ENCODE measurements at places on chromosomes 5 and 9.

GRCh38 chr9:18786196-18786595 is 246.8 kb downstream of the SAXO1 start:
- no peak for DNase-seq

- DNase-seq, result no peak
Measured at GRCh38 chr9:36937346-36937745, 96.7 kb downstream of the PAX5 start.

GRCh38 chr5:123090661-123091297 is 1.7 kb downstream of the PRDM6 start:
- DNase-seq, result no peak

- peak; percentile 31 for DNase-seq
Measured at GRCh38 chr9:21056931-21057330, 20.8 kb downstream of the IFNB1 start.

DNA sequence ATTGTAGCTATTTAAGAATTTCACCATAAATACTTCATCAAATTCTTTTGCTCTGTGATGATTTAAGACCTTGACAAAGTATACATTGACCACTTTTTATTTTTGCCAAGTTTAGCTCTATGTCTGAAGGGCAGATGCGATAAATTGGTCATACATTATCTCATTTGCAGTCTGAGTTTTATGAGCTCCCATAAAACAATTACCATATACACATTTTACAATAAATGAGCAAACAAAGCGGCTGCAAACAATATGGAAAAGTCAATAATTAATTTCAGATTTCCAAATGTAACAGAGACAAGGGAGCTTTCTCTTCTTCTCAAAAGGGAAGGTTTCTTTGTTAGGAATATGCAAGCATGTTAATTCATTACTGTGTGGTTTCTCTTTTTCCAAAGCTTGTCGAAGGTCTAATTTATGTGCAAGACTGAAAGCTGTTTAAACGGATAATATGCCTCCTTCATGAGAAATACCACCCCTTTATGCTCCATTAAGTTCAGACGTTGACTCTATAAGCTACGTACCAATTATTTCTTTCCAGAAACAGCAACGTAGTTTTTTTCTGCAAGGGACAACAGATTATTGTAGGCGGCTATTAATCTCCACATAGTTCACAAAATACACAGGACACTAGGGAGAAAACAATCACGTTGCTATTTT is 7.0 kb upstream of the IZUMO3 start:
- no peak for DNase-seq

- DNase-seq, result no peak
Measured at GRCh38 chr9:87635656-87636501, 90.0 kb upstream of the CTSL start.

DNA sequence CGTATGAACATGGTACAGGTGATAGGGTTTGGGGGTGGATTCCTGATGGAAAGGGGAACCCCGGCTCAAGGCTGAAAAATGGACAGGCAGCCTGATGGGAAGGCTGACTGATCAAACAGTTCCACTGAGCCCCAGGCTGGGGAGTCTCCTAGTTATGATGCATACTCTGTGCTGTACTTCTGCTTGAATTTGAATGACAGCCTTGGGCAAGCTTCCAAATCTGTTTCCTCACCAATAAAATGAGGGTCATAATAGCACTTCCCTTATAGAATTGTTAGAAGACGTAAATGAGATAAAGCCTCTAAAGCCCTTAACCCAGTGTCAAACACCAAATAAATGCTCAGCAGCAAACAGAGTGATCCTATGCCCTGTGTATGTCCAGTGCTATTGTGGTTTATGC is 478.5 kb upstream of the DMAC1 start:
- no peak for DNase-seq

DNA sequence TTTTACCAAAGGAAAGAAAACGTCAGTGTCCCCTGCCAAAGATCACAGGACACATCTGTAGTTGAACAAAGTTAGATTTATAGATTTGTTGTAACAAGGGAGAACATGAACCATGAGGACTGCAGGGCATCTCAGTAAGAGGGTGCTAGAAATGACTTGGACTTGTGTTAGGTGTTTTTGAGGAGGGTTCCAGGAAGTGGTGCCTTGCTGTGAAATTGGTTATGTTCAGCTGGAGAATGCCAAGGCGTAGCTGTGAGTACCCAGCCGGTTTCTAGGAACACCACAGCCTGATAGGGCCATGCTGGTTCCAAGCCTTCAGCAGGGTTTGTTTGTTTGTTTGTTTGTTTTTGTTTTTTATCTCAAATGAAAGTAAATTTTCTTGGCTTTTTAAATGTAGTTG is 5.3 kb downstream of the SPEF2 start:
- no peak for DNase-seq

DNA sequence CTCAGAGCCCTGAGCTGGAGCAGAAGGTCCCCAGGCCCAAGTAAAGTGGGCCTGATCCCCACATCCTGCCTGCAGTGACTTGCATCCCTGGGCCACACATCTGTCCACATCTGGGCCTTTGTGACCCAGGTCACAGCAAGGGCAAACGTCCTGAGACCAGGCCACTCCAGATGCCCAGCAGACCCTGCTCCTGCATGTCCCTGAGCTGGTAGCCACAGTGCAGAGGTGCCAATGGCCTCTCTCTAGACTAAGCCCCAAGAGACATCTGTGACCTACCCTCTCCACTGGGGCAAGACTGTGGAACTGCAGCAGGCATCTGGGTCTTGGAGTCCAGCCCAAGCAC is 2.5 kb downstream of the FLT4 start:
- DNase-seq, result no peak

DNA sequence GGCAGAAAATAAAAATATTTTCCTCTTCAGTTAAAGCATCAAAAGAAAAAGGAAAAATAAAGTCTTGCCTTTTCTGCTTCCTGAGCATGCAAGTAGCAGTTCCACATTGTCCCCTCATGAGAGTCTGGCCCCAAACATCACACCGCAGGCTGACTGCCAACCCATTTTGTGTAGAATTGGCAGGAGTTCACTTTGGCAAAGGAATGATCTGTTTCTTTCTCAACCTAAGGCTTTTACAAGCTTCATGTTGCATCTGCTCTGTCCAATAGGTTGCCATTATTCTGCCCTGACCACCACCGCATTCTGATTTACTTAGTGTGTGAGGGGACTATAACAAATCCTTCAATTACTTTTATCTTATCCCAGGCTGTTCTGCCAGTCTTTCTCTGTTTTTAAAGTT is 249.5 kb downstream of the ISL1 start:
- no peak for DNase-seq

GRCh38 chr5:54895816-54896341 is 89.5 kb downstream of the ESM1 start:
- peak; percentile 74 for DNase-seq

DNA sequence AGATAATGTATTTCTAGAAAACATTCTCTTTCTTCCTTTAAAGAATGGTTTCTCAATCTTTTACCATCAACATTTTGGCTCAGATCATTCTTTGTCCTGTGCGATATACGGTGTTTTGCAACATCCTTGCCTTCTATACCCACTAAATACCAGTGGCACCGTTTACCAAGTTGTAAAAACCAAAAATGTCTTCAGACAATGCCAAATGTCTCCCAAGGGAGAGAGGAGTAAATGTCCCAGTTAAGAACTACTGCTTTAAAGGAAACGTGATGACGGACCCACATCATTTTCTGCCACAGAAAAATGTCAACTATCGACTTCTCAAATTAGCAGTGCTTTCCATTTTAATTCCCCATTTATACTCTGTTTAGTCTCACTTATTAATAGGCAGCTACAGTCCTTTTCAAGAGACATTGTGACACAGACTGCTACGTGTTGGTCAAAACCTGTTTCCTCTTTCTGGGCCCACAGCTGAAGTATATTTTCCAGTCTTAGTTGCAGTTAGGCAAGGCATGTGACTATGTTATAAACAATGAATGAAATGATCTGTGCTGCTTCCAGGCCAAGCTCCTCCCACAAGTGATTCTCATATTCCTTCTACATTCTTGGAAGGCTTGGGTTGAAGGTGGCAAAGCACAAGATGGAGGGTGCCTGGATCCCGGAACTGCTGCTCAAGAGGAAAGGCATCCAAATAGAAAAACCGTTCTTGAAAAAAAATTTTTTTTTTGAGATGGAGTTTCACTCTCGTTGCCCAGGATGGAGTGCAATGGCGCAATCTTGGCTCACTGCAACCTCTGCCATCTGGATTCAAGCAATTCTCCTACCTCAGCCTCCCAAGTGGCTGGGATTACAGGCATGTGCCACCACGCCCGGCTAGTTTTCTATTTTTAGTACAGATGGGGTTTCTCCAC is 8.8 kb downstream of the PRXL2C start:
- DNase-seq, result peak; percentile 99

GRCh38 chr5:10726913-10727517 is 34.0 kb downstream of the DAP start:
- DNase-seq, result no peak

DNA sequence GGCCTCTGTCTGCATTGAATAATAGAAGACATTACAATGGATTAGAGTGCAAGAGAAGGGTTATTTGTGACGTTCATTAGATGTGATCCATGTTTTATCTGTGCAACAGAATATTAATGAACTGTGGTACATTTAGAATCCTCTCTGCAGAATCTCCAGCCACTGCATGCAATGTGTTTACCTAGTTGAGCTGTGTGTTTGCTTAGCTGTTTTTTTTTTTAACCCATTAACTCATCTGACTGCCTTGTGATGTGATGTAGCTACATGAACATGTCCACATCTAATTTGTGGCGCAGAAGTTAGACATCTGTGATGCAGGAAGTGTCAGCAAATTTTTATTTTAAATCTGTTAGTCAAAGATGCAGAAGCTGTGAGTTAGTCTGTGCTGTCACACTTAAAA is 236.9 kb downstream of the CD180 start:
- peak; percentile 14 for DNase-seq

DNA sequence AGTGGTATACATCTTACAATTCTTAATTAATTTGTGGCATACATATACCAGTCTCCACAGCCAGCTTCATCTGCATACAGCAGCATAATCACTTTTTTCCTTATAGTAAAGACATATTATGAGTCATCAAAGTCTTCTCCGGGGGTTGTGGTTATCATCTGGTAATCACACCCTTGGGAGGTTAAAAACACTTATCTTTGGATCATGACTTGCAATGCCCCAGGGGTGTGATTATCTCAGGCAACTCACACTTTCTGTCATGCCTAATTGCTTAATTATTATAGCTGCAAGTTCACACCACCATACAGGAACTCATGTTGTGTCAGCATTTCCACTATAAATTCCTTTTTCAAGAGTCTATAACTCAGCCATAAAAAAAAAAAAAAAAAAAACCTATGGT is 218.4 kb downstream of the ANXA1 start:
- no peak for DNase-seq

DNA sequence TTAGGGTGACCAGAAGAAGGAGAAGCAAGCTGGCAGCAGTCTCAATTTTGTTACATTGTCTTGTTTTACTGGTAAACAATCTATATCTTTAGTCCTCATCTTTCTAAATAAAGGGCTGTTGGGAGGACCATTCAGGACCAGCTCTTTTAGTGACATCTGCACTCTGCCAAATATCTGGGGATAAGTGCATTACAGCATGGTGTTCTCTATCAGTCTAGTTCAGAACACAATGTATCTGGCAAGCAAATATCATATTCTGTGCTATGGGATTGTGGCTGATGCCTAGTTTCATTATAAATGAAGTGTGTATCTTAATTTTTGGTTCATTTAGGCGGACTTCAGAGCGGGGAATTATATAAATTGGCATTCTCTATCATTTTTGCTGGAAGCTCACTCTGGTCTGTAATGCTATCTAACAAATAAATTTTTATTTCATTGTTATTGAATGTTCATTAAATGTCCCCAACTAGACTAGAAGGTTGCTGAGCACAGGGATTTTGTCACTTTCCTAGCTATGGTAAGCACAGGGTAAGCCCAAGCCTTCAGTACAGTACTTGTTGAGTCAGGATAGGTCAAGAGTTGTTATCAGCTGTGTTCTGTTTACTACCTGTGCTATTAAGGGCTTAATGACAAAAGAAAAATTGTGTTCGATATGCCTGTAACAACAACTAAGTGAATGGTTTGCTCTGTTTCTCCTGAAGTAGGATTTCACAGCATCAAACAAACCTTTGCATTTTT is 11.9 kb downstream of the WDR31 start:
- DNase-seq, result no peak

DNA sequence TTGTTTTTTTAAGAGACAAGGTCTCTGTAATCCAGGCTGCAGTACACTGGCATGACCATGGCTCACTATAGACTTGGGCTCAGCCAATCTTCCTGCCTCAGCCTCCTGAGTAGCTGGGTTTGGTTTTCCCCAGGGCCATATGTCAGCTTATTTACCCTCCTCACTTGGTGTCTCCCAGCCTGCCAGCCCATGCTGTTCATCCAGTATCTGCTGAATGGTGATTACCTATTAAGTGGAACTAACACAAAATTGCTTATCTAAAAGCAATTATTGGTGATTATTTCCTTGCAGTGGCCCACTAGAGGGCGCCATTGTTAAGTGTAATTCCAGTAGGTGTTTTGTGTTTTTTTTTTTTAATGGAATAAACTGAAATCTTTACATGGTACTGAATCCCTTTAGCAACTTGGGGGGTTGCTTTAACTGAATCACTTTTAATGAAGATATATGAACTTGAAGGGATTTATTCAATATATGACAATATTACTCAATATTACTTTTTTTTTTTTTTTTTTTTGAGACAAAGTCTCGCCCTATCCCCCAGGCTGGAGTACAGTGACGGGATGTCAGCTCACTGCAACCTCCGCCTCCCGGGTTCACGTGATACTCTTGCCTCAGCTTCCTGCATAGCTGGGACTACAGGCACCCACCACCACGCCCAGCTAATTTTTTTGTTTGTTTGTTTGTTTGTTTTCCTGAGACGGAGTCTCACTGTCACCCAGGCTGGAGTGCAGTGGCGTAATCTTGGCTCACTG is 13.8 kb downstream of the EXOSC2 start:
- peak; percentile 70 for DNase-seq

GRCh38 chr5:107329850-107330249 is 340.9 kb downstream of the EFNA5 start:
- no peak for DNase-seq

GRCh38 chr5:145551714-145552113 is 283.4 kb downstream of the PRELID2 start:
- DNase-seq, result no peak

- no peak for DNase-seq
Measured at GRCh38 chr5:122844136-122844909, 1.1 kb upstream of the SNX24 start.

GRCh38 chr5:173229966-173230689 is 4.9 kb downstream of the NKX2-5 start:
- no peak for DNase-seq

DNA sequence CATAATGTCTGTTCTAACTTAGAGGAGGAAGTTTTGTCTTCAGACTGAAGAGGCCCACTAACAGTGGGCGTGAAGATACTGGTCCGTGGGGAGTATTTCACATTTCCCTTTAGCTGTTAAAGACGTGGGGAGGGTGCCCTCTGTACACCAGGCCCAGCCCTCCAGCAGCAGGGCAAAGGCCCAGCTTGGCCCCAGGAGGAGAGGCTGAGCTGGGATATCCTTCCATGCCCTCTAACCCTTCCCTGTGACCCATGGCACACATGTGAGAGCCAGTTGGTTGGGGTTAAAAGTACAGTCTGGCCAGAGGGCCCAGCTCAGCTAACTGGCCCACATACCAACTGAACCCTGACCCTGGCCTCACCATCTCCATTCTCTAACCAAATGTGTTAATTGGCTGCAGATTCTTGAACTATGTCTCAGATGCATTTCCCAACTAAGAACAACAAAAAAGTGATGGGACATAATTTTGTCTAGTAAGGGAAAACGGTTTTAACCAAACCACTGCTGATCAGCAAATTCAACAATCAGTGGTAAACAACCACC is 74.4 kb downstream of the LHFPL2 start:
- DNase-seq, result no peak

- peak; percentile 45 for DNase-seq
Measured at GRCh38 chr9:125460883-125461635, 199.4 kb downstream of the GAPVD1 start.

GRCh38 chr9:114525513-114525912 is 20.2 kb upstream of the WHRN start:
- DNase-seq, result peak; percentile 71
